ENCODE measurements at places on chromosomes 2 and 18.

DNA sequence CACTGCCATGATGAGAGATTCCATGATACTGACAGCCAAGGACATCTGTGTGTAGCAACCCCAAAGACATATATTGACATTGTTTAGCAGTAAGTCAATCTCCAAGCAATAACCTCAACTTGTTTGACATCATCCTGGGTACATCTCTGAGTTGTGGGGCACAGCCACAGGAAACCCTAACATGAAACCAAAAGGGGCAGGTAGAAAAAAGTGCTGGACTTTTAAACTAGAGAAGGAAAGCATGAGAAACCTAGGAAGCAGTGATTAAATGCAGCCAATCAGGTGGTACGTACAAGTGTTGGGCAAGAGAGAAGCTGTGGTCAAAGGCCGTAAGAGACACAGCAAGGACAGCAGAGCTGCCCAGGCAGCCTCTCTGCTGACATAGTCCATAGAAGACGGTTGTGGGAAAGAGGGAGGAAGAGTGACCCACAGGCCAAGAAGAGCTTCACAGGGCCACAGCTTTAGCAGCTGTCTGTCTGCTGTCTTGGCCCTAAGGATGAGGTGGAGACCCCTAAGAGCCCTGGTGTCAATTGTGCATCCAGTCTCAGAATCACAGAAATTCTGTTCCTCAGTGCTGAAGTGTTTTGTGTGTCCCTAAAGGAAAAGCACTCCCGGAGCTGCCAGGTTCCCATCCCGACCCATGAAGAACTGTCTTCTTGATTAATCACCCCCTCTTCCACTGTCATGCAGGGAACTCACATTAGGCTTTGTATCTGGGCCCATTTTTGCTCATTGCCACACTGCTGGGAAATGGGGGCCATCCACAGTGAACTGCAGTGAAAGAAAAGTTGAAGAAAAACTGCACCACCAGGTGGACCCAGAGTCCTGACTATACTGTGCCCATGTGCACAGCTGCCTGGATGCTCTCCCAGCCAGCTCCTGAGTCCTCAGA, 25.4 kb upstream of the CHN1 start:
- peak; percentile 59 for DNase-seq

DNA sequence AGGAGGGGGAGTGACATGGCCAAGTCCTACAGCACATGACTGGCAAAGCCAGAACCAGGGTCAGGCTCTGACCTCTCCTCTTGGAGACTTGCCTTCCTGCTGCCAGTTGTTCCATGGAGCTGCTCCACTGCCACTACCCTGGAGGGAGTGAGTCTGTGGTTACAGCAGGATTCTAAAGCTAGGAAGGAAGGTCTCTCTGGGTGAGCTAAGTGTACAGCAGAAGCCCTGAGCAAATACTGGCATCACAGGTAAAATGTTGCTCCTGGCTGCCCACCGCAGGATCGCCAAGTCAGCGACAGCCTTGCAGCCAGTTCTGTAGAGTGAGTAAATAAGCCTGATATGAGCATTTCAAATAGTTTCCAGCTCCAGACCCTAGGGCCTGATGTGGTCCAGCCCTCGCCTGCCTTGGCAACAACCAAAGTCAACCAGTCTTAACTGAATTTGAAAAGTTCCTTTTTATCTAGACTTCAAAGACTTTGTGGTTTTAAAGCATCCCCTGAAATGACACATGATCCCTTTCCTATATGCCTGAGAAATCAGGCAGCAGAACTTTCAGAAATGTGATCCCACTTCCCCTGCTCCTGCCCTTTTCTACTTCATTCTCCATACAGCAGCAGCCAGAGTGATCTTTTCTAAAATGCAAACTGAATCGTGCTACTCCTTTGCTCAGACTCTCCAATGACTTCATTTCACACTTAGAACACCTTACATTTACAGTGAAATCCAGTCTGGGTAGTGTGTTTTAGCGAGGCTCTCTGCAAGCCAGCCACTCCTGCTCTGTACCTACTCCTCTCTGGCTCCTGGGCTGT, 114.3 kb downstream of the MGAT5 start:
- DNase-seq = no peak

GRCh38 chr2:138691667-138692066, 88.5 kb downstream of the NXPH2 start:
- no peak for DNase-seq

- no peak for DNase-seq
Measured at GRCh38 chr2:132824716-132825115, 154.7 kb upstream of the LYPD1 start.

- DNase-seq = no peak
Measured at GRCh38 chr2:118807668-118808428, 39.6 kb downstream of the EN1 start.

DNA sequence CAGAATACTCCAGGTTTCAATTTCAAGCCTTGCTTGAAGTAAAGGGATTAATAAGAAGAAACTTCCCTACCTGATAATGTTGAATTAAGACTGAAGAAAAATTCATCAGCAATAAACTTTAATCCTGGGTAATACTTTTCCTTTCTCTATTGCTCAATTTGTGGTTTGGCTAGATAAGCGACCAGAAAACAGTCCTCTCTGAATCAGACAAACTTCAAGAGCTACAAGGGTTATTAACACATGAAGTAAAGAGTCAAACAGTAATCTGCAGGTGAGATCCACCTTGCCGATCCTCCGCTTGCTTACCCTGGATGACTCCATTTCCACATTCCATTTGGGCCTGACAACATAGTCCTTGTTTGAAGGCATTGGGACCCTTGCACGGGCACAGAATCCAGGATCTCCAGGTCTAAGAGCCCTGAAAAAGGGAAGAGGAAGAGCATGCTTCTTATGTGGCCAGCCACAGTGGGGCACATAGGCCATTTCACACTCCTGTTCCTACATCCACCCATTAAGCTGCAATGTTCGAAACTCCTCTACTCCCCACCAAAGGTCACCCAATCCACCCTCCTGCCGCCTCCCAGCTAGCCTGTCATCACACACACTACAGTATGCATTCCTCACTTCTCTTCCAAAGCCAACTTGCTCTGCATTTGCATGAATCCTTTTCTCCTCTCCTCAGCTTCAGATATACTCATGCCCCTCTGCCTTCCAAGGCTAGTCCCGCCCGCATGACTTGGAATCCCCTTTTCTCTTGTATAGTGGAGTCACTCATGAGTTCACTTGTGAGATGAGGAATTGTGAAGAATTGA, 39.8 kb downstream of the IWS1 start:
- DNase-seq = no peak

DNA sequence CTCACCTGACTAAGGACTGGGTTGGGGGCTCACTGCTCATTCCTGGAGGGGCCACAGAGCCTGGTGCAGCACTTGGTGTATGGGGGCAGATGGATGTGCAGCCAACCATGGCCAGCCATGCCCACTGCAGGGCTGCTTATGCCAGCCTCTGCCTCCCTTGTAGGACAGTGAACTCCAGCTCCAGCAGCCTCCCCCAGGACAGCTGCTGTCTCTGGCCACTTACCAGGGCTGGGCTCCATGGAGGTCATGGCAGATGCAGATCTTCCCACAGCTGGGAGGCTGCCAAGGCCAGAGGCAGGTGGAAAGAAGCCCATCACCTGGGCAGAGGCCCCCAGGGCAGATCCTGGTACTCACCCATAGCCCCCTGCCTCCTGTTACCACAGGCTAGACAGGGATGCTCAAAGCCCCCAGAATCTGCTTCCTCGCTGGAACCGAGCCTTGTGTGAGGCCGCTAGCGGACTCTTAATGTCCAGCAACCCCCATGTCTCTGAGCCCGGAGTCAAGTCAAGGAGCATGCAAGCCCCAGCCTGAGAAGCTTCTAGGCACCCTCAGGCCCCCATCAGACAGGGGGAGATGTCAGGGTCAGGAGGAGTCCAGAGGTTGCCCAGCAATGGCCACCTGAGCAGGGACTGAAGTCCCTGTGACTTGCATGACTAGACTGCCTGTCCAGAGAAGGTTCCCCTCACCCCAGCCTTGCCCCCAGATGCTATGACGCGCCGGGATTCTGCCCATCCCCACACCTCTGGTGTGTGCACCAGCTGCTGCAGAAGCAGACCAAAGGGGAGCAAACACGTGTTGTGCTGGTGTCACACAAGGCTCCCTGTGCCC, 123.6 kb downstream of the TWIST2 start:
- no peak for DNase-seq
